Caco-2 (cell line): ENCODE measurements at places on chromosomes 11 and 22. TPM values are rescaled to one million over a fixed set of nuclear protein-coding genes. Genes with fewer than 3 reads are reported as not detected.

DNA sequence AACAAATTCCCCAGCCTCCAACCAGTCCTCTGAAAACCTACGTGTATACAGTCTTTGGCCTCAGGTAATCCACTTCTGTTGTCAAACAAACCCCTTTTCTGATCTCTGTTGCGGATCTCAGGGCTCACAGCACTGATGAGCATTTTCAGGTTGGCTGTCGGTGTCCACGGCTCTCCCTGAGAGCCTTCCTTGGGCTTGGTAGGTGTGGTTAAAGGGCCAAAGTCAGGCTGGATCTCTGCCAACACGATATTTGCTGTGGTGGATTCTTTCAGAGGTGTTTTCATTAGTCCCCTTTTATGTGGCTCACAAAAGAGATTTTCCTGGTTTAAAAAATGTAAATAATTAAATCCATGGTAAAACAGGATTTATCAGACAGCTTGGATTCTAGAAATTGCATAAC is 2.9 kb downstream of the E2F8 start:
- DNase-seq, result no peak
- no peak overlapping the region for H3K4me3 ChIP-seq
- no peak overlapping the region for H3K27ac ChIP-seq
- peaks cover 4% of the 10 kb centered on the region; the same call in 1 of the 2 replicates for H3K36me3 ChIP-seq
- no peaks in the 10 kb centered on the region for H3K27me3 ChIP-seq

GRCh38 chr11:62457478-62457877 is 38.6 kb downstream of the SCGB1A1 start:
- DNase-seq, result no peak
- no peak overlapping the region for H3K4me3 ChIP-seq
- H3K27ac ChIP-seq, result peak overlapping the region; percentile 84
- no peaks in the 10 kb centered on the region for H3K27me3 ChIP-seq
- no peaks in the 10 kb centered on the region for H3K36me3 ChIP-seq

GRCh38 chr11:117730208-117730800 is 66.7 kb downstream of the DSCAML1 start:
- H3K36me3 ChIP-seq, result no peaks in the 10 kb centered on the region
- no peak overlapping the region for H3K4me3 ChIP-seq
- H3K27ac ChIP-seq, result no peak overlapping the region
- no peaks in the 10 kb centered on the region for H3K4me1 ChIP-seq
- H3K27me3 ChIP-seq, result no peaks in the 10 kb centered on the region

DNA sequence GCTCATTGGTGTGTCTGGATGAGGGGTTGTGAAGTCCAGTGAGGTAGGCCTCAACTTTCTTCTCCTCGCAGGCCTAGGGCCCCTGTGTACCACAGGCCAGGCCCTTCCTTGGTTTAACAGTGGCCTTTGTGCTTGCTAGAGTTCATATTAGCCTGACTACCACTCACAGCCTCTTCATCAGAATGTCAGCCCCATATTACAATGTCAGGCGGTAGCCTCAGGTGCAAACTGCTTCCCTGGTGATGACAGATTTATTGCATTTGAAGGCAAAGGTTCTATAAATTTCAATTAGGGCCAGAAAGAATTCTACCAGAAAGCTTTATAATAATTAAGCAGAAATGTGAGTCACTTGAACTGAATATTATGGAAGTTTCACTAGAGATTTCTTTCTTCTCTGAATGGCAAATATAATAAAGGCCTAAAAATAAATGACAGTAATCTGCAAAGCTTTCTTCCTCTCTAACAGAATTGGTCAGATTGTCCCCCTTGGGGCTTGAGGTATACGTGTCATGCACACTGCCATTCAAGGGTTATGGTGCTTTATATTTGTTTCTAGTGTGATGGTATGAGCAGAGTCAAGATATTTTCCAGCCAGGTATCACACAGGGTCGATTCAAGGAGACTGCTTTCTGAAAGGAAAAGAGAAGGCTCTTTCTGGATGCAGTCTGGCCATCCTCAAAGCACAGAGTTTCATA is 210.3 kb downstream of the CWF19L2 start:
- H3K36me3 ChIP-seq, result no peaks in the 10 kb centered on the region
- no peak for DNase-seq
- H3K4me3 ChIP-seq, result no peak overlapping the region
- H3K27me3 ChIP-seq, result no peaks in the 10 kb centered on the region
- no peaks in the 10 kb centered on the region for H3K4me1 ChIP-seq

DNA sequence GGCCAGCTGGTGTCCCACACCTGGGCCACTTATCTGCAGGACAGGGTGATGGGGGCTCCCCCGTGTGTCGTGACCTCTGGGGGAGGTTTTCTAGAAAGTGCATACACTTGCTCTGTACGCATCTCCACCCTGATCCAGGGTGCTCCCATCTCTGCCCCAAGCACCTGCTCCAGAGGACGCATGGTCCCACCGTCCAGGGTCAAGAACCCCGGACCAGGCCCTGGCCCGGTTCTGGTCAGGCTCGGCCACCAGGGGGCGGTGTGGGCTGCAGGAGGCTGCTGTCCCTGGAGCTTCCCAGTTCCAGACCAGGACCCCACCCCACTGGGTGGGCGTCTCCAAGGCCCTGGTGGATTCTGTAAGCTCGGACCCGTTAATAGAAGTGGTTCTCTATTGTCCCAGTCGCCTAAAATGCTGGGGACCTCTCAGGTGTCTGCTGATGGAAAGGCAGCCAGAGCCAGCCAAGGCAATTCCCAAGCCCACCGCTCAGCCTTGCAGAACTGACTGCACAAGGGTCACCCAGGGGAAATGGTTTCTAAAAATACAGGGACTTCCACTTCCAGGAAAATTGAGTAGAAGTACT is 34.7 kb upstream of the SEPTIN5 start:
- no peak overlapping the region for H3K27ac ChIP-seq
- H3K4me1 ChIP-seq, result no peaks in the 10 kb centered on the region
- H3K27me3 ChIP-seq, result no peaks in the 10 kb centered on the region
- no peak overlapping the region for H3K4me3 ChIP-seq

- no peak for DNase-seq
- 0 out of 2 replicates have a peak, but pooled peaks cover 9% of the 10 kb centered on the region for H3K4me1 ChIP-seq
- H3K4me3 ChIP-seq, result no peak overlapping the region
- H3K27me3 ChIP-seq, result no peaks in the 10 kb centered on the region
- peak overlapping the region; percentile 15 for H3K27ac ChIP-seq
Measured at GRCh38 chr11:93728792-93729128, 12.5 kb downstream of the TAF1D start.

The STK33 gene
- total RNA-seq, result 0.51 and 0.98 TPM in 2 replicates

The ARHGAP20 gene
- 0.05 TPM in 1 of 2 replicates, not detected in the other for total RNA-seq

The HTR3A gene
- total RNA-seq, result not detected in 2 replicates

The DDX17 gene
- 359 and 367 TPM in 2 replicates for total RNA-seq

DNA sequence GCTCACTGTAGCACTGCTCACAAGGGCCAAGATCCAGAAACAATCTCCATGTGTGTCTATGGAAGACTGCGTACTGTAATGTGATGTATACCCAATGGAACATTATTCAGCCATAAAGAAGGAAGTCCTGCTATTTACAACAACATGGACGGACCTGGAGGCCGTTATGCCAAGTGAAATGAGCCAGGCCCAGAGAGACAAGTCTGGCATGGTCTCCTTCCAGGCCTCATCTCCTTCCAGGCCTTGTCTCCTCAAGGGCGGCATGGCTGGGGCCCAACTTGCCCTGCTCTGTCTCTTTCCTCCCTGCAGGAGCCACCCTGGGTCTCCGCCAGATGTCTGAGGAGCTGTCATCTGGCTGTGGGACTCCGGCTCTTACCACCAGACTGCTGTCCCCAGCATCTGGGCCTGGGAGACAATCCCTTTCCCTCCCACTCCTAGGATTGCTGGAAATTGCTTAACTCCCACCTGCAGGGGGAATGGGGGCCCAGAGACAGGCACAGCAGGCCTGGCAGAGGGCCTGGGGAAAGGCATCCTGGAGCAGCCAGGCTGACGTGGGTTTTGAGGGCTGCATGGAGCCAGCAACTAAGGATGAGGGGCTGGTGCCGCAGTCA is 1326.6 kb downstream of the TBC1D22A start:
- no peaks in the 10 kb centered on the region for H3K4me1 ChIP-seq
- no peak overlapping the region for H3K27ac ChIP-seq
- DNase-seq, result peak; percentile 7
- H3K4me3 ChIP-seq, result no peak overlapping the region
- no peaks in the 10 kb centered on the region for H3K27me3 ChIP-seq

DNA sequence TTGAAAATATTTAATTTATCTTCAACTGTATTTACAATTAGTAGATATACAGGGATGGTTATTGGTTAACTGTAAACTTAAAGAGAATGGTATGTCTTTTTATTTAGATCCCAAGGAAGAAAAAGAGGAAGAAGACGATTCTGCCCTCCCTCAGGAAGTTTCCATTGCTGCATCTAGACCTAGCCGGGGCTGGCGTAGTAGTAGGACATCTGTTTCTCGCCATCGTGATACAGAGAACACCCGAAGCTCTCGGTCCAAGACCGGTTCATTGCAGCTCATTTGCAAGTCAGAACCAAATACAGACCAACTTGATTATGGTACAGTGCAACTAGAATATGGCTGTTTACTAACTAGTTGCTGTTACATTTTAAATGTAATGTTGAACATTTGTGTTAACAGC is 12.7 kb upstream of the CNTF start:
- no peak overlapping the region for H3K27ac ChIP-seq
- H3K4me1 ChIP-seq, result peaks cover 27% of the 10 kb centered on the region
- no peak overlapping the region for H3K4me3 ChIP-seq
- no peak for DNase-seq
- H3K36me3 ChIP-seq, result peaks cover 1% of the 10 kb centered on the region; the same call in 1 of the 2 replicates
- H3K27me3 ChIP-seq, result no peaks in the 10 kb centered on the region

DNA sequence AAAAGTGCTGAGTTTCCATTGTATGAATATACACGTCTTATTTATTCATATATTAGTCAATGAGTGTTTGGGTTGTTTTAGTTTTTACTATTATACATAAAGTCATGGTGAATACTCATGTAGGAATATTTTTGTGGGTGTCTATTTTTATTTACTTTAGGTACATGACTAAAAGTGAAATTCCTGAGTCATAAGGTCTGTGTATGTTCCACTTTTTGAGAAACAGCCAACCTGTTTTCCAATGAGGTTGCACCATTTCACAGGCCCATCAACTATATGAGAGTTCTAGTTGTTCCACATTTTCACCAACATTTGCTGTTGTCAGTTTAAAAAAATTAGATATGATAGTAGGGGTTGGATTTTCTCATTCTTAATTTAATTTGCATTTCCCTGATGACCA is 6.6 kb upstream of the OR6X1 start:
- no peak overlapping the region for H3K27ac ChIP-seq
- no peaks in the 10 kb centered on the region for H3K36me3 ChIP-seq
- H3K4me1 ChIP-seq, result no peaks in the 10 kb centered on the region
- H3K4me3 ChIP-seq, result no peak overlapping the region

The GRAMD1B gene
- total RNA-seq, result 1.2 and 1.5 TPM in 2 replicates

DNA sequence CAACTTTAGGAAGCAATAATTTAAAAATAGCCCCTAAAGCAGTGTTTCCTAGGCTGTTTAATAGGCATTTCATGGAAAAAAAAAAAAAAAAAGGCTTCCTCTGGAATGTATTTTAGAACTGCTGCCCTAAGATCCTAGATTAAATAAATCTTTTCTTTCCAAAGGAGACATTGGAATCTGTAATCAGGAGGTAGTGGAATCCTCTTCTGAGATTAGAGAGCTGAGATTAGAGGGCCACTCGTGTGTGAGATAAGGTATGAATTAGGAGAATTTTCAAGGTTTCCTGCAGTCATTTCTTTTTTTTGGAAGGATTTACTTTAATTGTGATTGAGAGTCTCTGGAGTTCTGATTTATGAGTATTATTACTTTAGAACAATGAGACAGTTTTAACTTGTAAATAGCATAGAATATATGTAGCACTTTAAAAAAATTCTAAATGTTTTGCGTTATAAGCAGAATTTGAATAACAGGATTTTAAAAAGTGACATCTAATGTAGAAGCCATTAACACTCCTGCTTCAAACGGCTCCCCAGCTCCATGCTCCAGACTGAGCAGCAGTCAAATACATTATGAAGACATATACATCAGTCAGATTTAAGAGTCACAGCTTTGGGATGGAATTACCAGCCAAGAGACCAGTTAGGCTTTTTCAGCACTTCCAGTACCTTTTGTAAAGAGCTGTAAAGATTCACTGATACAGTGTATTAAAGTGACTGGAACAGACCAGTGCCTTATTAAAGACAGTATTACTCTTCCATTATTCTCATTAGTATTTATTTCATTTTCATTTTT is 5.0 kb downstream of the EED start:
- no peak overlapping the region for H3K4me3 ChIP-seq
- peaks cover 31% of the 10 kb centered on the region for H3K4me1 ChIP-seq
- DNase-seq, result no peak
- H3K27ac ChIP-seq, result no peak overlapping the region
- no peaks in the 10 kb centered on the region for H3K27me3 ChIP-seq

The KRTAP5-9 gene
- total RNA-seq, result not detected in 2 replicates

DNA sequence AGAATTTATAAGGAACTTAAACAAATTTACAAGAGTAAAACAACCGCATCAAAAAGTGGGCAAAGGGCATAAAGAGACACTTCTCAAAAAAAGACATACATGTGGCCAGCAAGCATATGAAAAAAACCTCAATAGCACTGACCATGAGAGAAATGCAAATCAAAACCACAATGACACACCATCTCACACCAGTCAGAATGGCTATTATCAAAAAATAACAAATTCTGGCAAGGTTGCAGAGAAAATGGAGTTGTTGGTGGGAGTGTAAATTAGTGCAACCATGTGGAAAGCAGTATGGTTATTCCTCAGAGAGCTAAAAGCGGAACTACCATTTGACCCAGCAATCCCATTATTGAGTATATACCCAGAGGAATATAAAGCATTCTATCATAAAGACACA is 866.8 kb upstream of the TENM4 start:
- H3K4me1 ChIP-seq, result no peaks in the 10 kb centered on the region
- no peaks in the 10 kb centered on the region for H3K27me3 ChIP-seq
- no peaks in the 10 kb centered on the region for H3K36me3 ChIP-seq
- no peak overlapping the region for H3K27ac ChIP-seq
- DNase-seq, result no peak
- H3K4me3 ChIP-seq, result no peak overlapping the region

GRCh38 chr22:46053563-46054090 is 76.7 kb upstream of the WNT7B start:
- no peak overlapping the region for H3K4me3 ChIP-seq
- no peak overlapping the region for H3K27ac ChIP-seq
- H3K27me3 ChIP-seq, result no peaks in the 10 kb centered on the region
- DNase-seq, result no peak
- H3K36me3 ChIP-seq, result no peaks in the 10 kb centered on the region

DNA sequence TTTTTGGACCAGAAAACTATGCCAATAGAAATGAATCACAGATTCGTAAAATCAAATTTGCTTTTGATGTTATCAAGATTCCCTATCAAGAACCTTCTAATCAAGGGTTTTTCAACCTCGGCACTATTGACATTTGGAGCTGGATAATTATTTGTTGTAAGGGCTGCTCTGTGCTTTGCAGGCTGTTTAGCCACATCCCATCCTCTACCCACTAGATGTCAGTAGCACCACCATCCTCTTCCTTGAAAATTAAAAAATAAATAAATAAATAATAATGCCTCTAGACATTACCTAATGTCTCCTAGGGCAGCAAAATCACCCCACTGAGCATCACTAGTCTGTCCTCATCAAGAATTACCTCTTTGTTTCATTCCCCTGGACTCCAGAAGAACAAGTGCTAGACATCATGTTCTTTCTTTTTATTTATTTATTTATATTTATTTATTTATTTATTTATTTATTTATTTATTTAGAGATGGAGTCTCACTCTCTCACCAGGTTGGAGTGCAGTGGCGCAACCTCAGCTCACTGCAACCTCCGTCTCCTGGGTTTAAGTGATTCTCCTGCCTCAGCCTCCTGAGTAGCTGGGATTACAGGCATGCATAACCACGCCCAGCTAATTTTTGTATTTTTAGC is 744.7 kb downstream of the KCNA4 start:
- no peaks in the 10 kb centered on the region for H3K36me3 ChIP-seq
- no peaks in the 10 kb centered on the region for H3K4me1 ChIP-seq
- no peak overlapping the region for H3K27ac ChIP-seq

GRCh38 chr22:34969001-34969790 is 96.8 kb upstream of the ISX start:
- no peaks in the 10 kb centered on the region for H3K4me1 ChIP-seq
- H3K27ac ChIP-seq, result no peak overlapping the region
- no peaks in the 10 kb centered on the region for H3K36me3 ChIP-seq
- H3K4me3 ChIP-seq, result no peak overlapping the region
- no peak for DNase-seq

The IGLL5 gene
- total RNA-seq, result not detected in 2 replicates
